Motor neuron (in vitro differentiated cells): ENCODE measurements at places on chromosomes 12 and 14. TPM values are rescaled to one million over a fixed set of nuclear protein-coding genes. Genes with fewer than 3 reads are reported as not detected.
A peak's percentile ranks its signal among the peaks of the same experiment; 100 is the strongest.

GRCh38 chr12:117380083-117380482 lies 18.7 kb upstream of the NOS1 start:
- no peak for ATAC-seq

- no peak for ATAC-seq
These were observed 19.2 kb downstream of the ITPR2 start for GRCh38 chr12:26813812-26814211.

Gene RDH16
- total RNA-seq = 0.34 and 0.59 TPM in 2 replicates

DNA sequence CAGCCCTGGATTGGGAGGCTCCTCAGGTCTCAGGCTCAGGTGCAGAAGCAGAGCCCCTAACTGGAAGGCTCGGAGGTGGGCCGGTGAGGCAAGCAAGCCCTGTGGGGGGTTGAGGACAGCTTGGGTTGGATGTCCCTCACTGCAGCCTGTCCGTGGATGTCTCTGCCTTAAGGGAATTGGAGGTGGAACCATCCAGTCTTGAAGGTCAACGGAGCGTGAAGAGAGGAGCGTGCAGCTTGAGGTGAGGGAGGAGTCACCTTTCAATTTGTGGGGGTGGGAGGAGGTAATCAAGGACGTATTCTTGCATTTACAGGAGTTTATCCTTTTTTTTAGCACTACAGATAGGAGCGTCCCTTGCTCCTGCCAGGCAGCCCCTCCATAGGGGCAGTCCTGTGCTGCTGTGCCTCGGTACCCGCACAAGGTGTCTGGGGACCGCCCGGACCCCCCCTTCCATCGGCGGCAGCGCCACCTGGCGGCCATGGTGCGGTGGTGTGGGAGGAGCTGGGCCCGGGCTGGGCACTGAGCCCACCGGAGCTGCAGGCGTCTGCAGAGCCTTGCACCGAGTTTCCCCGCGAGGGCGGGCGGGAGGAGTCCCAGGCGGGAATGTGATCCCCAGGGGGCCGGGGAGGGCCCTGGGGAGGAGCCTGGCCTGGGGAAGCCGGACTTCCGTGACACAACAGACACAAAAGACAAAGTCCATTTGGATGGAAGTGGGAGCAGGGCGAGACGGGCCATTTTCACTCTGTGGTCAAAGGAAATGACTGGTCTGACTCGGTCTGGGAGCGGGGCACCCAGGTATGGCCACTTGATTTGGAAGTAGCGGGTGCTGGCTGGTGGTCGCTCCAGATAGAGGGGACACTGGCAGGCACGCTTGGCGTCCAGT lies 864 bp downstream of the DNAJC22 start:
- ATAC-seq = peak; percentile 83

Gene SLC5A8
- total RNA-seq = not detected in 2 replicates

DNA sequence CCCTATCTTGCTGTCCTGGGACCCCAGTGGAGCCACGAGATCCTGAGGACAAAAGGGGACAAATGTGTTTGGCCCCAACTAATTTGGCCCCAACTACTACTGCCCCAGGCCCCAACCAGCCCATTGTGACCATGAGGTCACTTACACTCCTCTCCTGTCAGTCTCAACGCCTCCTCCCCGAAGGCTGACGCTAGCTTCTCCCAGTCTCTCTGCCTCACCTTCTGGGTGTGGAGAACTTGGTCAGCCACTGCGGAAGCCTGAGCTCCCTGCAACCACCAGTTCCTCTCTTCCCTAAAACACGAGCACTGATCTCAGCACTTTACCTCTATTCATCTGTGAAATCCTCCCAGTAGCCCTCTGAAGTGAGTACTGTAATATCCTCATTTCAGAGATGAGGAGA lies 13.3 kb downstream of the FAM181A start:
- no peak for ATAC-seq

GRCh38 chr12:77308056-77308455 lies 242.7 kb upstream of the E2F7 start:
- ATAC-seq = no peak

- ATAC-seq = no peak
These were observed 11.5 kb downstream of the ISCA2 start for GRCh38 chr14:74504874-74505720.

Gene NGB
- total RNA-seq = 0.09 and 0.25 TPM in 2 replicates

GRCh38 chr14:66377574-66377973 lies 108.6 kb upstream of the CCDC196 start:
- ATAC-seq = no peak

Gene SUPT16H
- total RNA-seq = 74.6 and 75.5 TPM in 2 replicates

- ATAC-seq = no peak
These were observed 15.3 kb downstream of the UBE2N start for GRCh38 chr12:93426412-93426805.

Gene ANKS1B
- 39.9 and 50.3 TPM in 2 replicates for total RNA-seq

Gene TAS2R8
- total RNA-seq = 0.18 TPM in 1 of 2 replicates, not detected in the other

DNA sequence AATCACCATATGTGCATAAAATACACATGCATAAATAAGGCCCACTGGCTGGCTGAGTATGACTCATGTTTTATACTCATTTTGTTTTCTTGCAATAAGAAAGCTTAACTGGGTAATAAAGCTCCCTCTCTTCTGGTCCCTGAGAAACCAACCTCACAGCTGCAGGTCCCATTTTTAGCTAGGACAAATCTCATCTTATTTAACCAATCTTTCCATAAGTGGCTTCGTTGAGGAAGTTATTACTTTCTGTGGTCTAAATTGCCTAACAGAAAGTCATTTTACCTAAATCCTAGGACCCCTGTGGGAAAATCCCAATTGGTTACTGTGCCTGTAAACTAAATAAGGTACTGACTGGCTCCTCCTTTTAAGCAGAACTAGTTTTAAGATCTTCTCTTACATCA lies 232.8 kb upstream of the FBXO33 start:
- ATAC-seq = peak; percentile 68

DNA sequence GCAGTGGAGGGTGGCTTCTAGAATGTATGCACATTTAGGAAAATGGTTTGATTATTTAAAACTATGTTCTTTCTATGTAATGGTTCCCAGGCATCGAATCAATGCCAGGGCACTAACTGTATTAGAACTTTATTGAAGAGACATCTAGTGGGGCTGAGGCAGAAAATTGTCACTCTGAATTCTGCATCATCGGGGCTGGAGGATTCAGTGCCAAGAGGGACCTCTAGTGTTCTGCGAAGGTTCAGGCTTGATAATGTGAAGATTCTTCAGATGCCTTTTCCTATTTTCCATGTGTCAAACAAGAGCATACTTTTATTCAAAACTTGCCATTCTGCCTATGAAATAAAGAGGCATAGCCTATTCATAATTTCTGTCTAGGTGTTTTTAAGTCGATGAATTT lies 146.3 kb downstream of the CAND1 start:
- peak; percentile 69 for ATAC-seq

Gene SSTR1
- 0.05 TPM in 1 of 2 replicates, not detected in the other for total RNA-seq

Gene TMEM117
- 8.2 and 9.0 TPM in 2 replicates for total RNA-seq

Gene PCNX1
- total RNA-seq = 43.7 and 53.9 TPM in 2 replicates

Gene INF2
- total RNA-seq = 3.2 and 3.8 TPM in 2 replicates

GRCh38 chr12:105561546-105562198 lies 231.2 kb downstream of the C12orf75 start:
- peak; percentile 45 for ATAC-seq

GRCh38 chr14:100212476-100213333 lies 26.2 kb upstream of the YY1 start:
- ATAC-seq = no peak

Gene PLD4
- total RNA-seq = 0.49 and 0.68 TPM in 2 replicates

GRCh38 chr14:55467307-55467706 lies 26.9 kb upstream of the TBPL2 start:
- no peak for ATAC-seq

DNA sequence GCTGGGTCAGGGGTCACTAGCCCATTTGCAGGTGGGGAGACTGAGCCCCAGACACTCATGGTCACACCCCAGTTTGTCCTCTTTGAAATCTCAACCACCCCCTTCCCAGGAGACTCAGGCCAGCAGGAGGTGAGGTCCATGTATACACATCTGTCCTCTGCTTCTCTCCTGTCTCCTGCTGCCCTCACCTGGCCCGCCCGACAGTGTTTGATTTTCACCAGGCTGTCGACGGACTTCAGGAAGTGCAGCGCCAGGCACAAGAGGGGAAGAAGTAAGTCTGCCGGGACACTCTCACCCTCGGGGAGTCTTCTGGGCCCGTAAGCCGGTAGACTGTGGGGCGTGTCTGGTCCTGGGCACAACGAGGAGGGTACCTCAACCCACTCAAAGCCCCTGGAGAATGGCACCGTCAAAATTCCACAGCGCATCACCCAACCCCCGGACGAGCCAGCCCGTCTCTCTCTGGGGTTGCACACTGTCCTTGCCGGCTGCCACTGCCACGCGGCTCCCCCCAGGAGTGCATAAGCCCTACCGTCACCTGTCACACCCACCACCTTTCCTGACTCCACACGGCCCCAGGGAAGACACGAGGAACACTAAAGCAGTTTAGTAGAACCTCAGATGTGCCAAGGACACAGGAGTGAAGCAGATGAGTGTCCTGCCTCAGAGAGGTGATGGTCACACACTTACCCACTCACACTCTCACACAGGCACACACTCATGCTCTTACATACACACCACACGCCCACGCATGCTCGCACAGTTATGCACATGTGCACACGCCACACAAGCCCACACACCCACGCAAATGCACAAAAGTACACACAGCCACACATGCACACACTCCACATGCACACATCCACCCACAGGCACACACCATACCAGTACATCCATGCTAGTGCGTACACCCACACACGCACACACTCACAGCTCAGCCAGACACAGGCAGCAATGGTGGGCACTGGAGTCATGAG lies 13.1 kb upstream of the SIVA1 start:
- no peak for ATAC-seq

Gene MYF5
- not detected in 2 replicates for total RNA-seq

Gene AKAP5
- 5.1 and 5.6 TPM in 2 replicates for total RNA-seq

DNA sequence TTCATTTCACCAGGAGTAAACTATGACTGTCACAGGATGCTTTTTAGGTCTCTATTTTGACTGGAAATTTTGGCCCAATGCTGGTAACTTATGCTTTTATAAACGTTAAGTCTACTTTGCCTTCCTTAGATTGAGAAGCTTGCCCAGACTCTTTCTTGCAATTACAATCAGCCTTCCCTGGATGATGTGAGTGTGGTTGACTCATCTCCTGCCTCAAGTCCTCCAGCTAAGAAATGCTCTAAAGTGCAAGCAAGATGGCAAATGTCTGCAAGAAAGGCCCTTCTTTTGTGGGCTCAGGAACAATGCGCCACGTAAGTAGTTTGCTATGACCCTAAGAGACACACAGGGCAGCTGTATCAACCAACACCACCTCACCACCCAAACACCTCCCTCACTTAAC lies 96.9 kb downstream of the SYNE2 start:
- no peak for ATAC-seq

Gene CHMP4A
- 59.5 and 65.7 TPM in 2 replicates for total RNA-seq

Gene FSCB
- 0.26 TPM in 1 of 2 replicates, not detected in the other for total RNA-seq

DNA sequence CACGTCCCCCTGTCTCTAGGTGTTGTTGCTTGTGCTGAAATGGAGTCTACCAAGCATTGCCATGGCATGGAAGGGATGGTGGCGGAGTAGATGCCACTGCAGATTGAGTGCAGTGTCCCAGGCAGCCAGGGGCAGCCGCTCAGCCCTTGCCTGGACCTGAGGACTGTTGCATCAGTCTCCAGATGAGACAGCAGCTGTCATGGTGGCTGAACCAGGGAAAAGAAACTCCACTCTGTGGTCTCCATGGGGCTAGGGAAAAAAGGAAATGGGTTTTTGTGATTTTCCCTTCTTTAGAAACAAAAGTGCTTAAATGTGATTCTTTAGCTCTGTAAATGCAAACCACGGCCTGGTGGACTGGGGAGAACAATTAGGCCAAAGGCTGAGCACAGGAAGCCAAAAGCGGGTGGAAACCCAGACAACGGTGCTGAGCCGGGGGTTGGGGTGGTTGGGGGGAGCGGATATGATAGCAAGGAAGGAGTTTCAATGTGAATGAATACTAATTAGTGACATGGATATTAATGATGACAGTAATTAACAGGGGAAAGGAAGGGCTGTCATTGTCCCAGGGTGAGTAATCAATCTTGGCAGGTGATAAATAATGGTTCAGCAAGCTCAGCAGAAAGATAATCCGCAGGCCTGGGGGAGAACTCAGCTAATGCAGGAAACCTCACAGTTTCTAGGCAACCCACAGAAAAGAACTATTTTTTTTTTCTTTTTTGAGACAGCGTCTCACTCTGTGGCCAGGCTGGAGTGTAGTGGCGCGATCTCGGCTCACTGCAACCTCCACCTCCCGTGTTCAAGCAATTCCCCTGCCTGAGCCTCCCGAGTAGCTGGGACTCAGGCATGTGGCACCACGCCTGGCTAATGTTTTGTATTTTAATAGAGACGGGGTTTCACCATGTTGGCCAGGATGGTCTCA lies 442.6 kb downstream of the DPF3 start:
- ATAC-seq = peak; percentile 85

Gene FLRT2
- total RNA-seq = 8.7 and 11.6 TPM in 2 replicates

GRCh38 chr12:118645219-118645618 lies 268.9 kb downstream of the SUDS3 start:
- no peak for ATAC-seq

DNA sequence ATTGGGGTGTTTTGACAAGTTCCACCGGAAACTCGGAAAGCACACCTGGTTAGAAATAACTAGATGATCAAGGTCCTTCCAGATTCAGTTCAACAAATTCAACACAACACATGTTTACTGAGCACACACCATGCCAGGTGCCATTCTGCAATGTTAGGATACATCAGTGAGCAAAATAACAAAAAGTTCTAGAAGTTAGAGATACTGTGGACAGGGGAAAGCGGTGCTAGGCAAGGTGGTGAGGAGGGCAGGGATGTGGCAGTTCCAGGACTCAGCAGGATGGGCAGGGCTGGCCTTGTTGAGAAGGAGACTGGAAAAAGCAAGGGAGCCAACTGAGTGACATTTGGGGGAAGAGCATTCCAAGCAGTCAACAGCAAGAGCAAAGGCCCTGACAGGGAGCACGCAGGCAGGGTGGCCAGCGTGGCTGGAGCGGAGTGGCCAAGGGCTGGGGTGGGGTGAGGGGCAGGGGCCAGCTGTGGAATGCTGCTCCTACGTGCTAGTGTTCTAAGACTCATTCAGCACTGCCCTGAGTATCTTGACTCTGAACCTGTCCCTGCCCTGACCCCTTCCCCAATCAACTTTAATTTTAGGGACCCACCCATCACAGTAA lies 19.4 kb upstream of the FAIM2 start:
- ATAC-seq = no peak

Gene CLEC1A
- 0.18 TPM in 1 of 2 replicates, not detected in the other for total RNA-seq

- ATAC-seq = no peak
These were observed 121.6 kb upstream of the RTL1 start for GRCh38 chr14:101025131-101025530.
